AG09309 (cell line): ENCODE measurements at places on chromosomes 2 and 18.

GRCh38 chr2:214126135-214126534, 284.7 kb upstream of the VWC2L start:
- DNase-seq: no peak

DNA sequence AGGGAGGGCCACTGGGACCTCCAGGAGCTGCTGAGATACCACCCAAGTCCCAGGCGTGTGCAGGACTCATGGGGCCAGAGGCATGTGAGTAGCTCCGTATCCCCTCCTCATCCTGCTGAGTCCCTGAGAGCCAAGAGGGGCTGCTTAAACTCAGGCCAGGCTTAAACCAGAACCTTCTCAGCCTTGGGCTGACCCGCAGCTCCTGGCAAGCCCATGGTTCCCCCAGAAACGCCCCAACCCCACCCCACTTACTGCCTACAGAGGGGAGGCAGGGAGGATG, 2.5 kb upstream of the NMUR1 start:
- no peak for DNase-seq

DNA sequence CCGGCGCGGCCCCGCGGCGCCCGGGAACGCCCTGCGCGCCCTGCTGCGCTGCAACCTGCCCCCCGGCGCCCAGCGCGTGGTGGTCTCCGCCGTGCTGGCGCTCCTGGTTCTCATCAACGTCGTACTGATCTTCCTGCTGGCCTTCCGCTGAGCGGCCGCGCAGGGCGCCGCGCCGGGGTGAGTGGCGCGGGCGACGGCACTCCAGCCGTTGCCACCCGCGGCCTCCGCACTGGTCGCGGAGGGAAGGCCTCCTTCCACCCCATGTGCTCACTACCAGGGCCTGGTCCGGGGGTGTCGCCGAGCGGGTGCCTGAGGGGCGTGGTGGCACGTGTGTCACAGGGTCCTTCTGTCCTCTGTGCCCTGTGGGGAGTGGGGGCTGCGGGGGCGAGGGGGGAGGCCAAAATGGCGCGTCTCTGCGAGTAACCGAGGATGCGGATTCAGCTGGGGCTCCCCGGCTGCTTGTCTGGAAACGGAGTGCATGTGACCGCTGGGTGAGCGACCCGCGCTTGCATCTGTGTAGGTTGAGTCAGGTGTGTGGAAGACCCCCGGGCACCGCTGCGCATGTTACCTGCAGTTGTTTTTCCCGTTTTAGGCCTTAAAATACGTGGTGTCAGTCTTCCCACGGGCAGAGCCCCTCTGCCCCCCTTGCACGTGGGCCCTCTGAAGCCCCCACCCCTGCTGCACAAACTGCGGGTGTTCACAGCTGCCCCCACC, 58.0 kb downstream of the FAM168B start:
- DNase-seq: no peak

GRCh38 chr2:17517481-17518211, 594 bp downstream of the RAD51AP2 start:
- no peak for DNase-seq

GRCh38 chr2:20421988-20422370, 24.9 kb upstream of the RHOB start:
- DNase-seq: peak; percentile 72

- no peak for DNase-seq
These were observed 22.1 kb downstream of the MROH2A start for GRCh38 chr2:233800208-233800607.

- DNase-seq: no peak
These were observed 1.8 kb upstream of the PTPN18 start for GRCh38 chr2:130354139-130354428.

DNA sequence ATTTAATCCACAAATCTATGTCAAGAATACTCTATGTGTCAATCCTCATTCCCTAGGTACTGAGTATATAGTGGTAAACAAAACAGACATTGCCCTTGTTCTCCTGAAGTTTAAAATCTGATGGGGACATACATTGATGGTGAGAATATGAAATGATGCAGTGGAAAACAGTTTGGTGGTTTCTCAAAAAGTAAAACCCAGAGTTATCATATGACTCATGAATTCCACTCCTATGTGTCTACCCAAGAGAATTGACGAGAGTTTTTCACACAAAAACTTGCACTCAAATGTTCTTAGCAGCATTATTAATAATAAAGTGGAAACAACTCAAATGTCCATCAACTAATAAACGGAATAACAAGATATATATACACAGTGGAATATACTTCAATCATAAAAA, 586.7 kb downstream of the CCDC85A start:
- DNase-seq: peak; percentile 1

- no peak for DNase-seq
These were observed 15.5 kb upstream of the NEURL3 start for GRCh38 chr2:96520697-96521096.

- no peak for DNase-seq
These were observed 165.9 kb downstream of the DYSF start for GRCh38 chr2:71619230-71619741.

DNA sequence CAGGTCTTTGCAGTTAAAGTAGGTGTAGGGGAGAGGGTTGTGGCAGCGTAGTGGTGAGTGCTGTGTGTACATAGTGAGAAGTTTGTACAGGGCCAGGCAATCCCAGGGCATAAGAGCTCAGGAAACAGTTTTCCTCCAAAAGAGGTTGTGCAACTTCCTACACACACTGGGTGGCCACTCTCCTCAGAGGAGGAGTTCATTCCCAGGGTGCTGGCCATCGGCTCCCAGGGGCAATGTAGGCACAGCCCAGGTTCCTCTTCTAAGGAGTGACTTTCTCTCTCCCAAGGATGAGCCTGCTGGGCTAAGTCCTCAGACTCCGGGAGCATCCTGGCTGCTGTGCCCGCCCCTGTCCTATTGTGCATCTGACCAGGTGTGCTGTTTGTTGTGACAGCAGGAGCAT, 3.0 kb downstream of the ACOXL start:
- no peak for DNase-seq

- peak; percentile 20 for DNase-seq
These were observed 204.5 kb upstream of the LRATD1 start for GRCh38 chr2:14428056-14428455.

DNA sequence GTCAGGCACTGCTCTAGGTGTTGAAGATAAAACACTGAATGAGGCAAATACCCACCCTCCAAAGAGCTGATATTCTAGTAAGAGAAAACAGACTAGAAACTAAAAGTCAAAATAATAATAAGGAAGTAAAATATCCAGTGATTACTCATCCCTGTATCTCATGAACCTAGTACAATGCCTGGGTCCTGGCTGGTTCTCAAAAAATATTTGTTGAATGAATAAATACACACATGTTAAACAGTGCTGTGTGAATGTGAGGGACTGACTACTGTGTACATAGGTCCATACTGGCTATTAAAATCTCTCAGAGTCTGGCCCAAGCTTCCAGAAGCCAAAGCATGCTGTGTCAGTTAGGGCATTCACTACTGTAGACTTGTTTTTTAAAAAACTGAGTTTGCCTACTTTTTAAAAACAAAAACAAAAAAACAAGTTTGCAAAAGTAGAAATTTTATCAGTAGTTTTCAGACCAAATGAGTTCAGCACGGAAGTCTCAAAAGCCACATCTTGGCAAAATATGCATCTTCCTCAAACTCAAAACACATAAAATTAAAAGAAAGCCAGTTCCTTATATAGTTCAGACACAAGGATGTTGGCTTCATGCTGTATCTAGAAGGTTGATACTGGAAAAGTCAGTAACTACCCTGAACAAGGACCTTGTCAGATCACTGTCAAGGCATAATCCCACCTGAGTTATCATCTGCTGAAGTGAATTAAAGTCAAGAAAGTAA, 136.2 kb downstream of the THADA start:
- DNase-seq: no peak

DNA sequence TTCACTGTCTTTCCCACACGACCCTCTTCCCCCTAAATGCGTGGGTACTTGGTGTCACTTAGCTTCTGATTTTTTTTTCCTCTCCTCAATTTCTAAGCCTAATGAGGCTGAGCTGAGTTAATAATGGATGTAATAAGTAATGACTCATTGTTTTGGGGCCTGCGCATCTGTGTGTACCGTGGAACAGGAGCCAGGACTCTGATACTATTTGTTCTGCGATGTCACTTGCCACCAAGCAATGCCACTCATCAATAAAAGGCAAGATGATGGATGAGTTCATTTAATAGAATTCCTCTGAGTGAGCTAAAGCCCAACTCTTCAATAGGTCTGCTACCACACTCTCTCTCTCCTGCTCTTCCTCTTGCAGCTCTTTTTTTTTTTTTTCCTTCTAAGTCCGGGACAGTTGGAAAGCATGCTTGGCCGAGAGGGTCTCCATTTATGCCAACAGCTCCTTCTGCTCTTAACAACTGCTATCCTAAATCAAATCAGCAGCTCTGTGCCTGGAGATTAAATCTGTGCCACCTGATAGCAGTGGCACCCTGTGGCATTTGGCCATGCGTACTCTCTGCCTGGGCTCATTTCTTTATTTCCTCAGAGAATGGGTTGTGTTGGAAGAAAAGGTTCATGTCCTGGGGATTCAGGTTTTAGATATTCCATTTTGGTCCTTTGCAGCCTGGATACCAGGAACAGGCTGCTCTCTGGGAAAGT, 1284.2 kb upstream of the PIK3C3 start:
- DNase-seq: no peak

DNA sequence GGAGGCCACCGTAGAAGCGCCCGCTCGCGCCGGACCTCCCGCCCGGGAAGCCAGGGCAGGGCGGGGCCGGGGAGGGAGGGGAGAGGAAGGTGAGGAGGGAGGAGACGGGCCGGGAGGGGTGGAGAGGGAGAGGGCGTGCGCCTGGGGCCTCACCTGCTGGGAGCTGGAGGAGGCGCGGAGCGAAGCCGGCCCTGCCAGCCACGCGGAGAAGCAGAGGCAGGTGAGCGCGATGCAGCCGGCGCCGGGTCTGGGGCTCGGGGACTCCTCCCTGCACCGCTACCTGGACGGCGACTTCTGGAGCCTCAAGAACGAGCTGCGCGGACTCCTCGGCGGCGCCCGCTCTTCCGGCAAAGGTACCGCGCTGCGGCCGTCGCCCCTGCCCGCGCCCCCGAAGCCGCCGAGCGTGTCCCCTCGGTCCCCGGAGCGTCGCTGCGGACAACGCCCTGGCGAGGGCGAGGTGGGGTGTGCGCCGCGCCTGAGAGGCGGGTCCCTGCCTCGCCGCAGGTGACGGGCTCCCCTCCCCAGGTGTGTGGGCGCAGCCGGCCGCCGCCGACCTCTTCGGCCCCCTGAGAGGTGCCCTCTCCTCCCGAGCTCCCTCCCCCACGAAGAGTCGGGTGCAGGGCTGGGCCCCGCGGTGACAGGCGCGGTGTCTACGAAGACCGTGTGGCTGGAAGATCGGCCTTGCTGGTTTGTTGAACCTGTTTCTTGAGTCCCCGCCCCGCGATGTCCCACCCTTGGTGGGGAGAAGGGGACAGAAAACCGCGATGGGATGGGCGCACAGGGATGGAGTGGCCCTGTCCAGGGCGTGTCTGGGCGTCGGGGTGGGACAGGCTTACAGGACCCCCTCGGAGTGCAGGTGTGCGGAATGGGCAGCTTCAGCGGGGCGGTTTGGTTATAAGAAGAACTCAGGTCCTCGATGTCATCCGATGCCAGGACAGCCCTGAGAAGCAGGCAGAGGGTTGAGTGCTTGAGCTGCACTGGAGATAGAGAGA, at the start of gene ACOXL:
Gene ACOXL, plus strand, starts transcription at position 152 of the 992 bp plus-strand sequence. CDS start 35,817 bp downstream, outside the sequence.
- DNase-seq: no peak

GRCh38 chr18:70195014-70195614, 10.4 kb downstream of the RTTN start:
- DNase-seq: no peak

GRCh38 chr2:120150040-120150482, 73.1 kb downstream of the TMEM185B start:
- DNase-seq: no peak

DNA sequence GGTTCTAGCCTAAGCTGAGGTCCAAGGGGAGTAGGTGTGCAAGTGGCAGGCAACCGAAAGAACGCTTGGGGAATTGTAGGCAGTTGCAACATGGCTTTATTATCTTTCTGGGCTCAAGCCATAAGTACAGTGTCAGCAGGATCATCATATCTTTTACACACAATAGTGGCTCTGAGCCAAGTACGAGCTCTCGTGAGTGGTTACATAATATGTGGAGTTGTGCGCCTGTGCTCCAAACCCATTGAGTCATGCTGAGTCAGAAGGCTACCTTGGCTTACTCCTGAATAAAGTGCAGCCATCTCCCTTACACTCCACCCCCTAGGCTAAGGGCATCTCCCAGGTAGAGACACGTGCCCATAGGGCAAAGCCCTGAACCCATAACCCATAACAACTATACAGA, 233.9 kb downstream of the SATB2 start:
- DNase-seq: no peak
